ENCODE measurements at places on chromosomes 7 and 10.

DNA sequence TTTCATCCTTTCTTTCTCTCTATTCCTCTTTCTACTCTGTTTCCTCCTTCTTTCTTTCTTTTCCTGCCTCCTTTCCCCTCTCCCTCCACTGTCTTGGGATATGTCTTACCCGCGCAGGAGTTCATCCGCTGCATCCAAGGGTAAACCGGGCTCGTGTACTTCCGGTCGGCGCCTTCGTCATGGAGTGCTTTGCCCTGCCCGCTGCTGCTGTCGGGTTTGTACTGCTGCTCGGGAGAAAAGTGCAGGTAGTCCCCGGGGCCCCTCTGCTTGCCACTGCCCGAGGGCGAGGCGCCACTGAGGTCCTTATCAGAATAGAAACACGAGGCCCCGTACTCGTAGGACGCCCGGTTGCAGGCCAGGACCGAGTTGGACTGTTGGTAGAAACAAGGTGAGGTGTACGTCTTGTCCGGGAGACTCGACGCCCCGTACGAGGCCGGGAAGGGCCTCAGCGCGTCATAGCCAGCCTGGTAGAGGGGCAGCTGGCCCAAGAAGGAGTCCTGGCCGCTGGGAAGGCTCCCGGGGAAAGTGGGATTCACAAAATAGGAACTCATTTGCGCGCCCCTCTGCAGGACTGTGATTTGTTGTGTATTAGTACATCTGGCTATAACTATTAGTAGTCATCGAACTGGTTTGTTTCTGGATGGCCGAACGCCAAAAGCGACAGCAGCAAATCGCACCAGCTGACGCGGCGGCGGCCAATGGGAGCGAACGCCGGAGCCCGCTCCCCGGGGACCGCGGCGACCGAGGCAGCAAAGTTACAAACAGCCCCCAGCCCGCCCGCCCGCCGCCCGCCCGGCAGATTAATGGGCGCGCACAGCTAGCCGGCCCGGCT, at the start of gene HOXA6:
TSS of gene HOXA6 (minus strand) at position 576 of the 832 bp plus-strand sequence. CDS start at position 551, 25 bp downstream.
- DNase-seq: peak; percentile 34

DNA sequence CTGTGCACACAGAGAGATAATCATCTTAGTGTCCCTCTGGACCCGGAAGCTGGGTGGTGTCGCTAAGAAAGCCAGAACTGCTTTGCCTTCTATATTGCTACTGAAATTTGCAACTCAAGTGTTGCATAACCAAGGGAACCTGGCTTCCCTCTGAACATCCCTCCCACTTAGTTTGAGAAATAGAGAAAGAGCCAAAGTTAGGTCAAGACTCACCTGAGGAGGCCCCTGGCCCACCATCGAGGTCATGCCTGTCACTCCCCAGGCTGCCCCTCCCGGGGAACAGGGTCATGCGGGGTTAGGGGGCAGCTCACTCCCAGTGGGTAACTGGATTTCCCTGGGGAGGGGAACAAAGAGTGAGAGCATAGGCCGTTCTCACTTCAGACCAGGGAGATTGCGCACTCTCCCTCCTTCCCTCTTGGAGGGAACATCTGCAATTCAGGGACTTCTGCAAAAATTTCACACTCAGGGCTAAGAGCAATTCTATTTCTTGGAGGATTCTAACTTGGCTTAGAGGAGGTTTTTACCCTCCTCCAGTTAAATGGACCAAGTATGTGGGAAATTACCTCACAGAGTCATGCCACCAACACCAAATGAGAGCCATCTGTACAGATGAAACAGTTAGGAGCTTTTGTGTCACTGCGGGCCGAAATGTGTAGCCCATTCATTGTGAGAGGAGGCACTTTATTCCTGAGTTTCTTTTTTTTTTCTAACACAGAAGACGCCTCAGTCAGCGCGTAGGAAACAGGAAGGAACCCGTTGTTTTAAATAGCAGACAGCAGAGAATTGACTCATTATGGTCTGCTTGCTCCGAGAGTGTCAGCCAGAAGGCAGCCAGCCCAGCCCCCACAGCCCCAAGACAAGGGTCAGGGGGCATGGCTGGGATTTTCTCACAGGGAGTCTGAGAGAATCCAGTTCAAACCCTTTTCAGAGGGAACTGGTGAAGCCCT, 221.3 kb downstream of the ARHGAP12 start:
- DNase-seq: no peak

DNA sequence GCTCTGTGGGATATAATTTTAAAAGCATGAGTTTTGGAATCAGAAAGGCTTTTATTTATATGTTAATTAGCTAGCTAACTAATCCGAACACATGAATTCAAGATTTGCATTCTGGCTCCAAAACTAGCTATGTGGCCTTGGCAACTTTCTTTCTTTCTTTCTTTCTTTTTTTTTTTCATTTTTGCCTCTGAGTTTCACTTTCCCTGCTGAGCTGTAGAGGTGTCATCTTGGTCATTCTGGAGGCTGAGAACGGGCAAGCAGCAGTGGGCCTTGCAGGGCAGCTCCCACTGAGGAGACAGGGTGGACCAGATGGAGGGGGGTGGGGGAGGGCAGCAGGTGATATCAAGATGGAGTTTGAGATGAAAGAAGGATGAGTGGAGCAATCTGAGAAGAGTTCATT, 24.8 kb upstream of the SFMBT2 start:
- no peak for DNase-seq

DNA sequence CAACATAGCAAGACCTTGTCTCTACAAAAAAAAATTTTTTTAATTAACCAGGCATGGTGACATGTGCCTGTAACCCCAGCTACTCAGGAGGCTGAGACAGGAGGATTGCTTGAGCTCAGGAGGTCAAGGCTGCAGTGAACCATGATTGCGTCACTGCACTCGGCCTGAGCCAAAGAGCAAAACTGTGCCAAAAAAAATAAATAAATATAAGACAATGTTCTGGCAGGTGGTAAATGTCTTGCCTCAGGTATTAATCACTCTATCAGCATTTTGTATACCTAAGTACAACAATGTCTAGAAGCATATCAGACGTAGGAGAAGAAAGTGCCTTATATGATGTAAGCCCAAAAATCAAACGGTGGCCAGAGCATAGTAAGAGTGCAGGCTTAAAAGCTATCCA, 427.8 kb upstream of the C7orf33 start:
- DNase-seq: no peak
